ENCODE measurements at places on chromosomes 6 and 20.

DNA sequence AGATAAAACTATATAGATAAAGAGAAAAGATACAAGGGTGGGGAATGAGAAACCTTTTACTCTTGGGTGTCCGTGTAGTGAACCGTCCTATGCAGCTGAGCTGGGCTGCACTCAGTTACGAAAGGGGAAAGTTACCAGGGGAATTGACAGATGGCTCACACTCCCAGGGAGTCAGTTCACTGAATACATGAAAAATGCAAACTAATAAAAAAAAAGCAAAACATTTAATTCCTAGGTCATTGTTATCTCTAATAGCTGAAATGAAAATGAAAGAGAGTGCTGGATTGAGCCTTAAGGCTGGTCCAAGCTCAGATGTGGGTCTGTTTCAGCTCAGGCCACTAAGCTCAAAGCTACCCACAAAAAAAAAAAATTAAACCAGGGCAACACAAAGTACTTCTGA, 138.0 kb downstream of the THBS2 start:
- peak; percentile 73 for DNase-seq

- DNase-seq = no peak
These were observed 129.5 kb upstream of the SSTR4 start for GRCh38 chr20:22905658-22906057.

DNA sequence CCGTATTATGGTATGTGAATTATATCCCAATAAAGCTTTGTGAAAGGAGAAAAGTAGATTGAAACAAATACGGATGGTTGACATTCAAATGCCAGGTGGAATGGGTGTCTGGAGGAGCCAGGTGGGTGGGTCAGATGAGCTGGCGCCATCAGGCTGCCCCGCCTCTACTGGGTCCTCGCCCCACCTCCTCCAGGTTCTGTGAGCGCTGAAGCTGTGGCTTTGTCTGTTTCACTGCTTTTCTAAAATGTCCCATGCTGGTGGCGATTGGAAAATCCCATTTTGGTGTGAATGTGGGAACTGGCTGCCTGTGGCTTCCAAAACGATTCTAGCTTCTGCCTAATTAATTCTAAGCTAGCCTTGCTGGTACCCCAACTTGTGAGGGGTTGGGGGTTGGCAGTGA, 16.5 kb downstream of the DUSP22 start:
- no peak for DNase-seq

DNA sequence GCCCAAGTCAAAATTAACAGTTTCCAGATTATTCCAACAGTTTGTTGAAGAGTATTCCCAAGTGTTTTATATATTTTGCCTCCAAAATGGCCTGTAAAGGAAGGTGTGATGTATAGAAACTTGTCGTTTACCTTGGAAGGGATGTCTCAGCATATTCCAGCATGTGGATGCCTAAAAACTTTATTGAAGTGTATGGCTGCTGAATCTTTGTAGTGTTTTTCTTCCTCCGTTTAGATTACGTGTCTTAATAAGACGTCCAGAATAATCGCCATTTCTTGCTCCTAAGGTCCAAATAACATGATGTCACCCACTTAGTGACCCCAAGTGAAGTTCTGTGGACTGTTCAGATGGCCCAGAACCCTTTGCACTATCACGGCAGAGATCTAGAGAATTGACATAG, 18.0 kb upstream of the SF3B5 start:
- DNase-seq = no peak

- DNase-seq = no peak
These were observed 1.4 kb upstream of the MARCKS start for GRCh38 chr6:113855500-113856374.

DNA sequence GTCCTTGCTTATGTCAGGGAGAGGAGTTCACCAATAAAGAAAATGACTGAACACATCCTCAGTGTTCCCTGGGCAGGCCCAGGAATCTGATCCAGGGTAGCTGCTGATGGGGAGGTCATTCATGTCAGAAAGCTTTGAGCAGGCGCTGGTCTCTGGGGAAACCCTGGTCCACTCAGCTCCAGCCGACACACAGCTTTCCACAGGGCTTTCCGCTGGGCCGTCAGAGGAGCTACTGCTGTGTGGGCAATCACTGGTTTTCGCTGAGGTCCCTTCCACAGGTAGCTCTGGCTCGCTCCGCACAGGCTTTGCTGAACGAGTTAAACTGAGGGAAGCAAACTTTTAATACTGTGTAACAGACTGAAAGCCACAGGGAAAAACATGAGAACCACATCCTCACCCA, 17.5 kb upstream of the ANKRD60 start:
- no peak for DNase-seq

- no peak for DNase-seq
These were observed 1513.7 kb downstream of the GRIK2 start for GRCh38 chr6:102907181-102907580.

DNA sequence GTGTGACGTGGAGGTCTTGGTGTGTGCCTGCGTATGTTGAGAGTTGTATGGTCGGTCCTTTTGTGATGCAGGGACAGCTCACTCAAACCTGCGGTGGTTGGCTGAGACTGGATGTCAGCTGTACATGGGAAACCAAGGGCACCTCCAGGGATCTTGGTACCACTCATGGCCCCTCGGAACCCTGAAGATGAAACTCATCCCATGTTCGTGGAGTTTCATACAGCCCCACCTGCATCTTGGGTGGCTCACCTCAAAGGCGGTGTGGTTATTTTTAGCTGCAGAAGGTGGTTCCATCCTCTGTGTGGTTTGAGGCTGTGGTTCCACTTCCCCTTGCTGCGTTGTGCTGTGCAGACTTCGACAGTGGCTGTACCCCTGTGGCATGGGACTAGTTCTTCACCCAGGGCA, 52.6 kb upstream of the SLC22A1 start:
- DNase-seq = peak; percentile 56

Data from MV-4-11 (cell line).